NK-92 treated with Interleukin-12 subunit alpha and Interleukin-12 subunit beta, amount 100 ng/mL, for 24 hours (cell line): ENCODE measurements at places on chromosomes 3 and 15.

DNA sequence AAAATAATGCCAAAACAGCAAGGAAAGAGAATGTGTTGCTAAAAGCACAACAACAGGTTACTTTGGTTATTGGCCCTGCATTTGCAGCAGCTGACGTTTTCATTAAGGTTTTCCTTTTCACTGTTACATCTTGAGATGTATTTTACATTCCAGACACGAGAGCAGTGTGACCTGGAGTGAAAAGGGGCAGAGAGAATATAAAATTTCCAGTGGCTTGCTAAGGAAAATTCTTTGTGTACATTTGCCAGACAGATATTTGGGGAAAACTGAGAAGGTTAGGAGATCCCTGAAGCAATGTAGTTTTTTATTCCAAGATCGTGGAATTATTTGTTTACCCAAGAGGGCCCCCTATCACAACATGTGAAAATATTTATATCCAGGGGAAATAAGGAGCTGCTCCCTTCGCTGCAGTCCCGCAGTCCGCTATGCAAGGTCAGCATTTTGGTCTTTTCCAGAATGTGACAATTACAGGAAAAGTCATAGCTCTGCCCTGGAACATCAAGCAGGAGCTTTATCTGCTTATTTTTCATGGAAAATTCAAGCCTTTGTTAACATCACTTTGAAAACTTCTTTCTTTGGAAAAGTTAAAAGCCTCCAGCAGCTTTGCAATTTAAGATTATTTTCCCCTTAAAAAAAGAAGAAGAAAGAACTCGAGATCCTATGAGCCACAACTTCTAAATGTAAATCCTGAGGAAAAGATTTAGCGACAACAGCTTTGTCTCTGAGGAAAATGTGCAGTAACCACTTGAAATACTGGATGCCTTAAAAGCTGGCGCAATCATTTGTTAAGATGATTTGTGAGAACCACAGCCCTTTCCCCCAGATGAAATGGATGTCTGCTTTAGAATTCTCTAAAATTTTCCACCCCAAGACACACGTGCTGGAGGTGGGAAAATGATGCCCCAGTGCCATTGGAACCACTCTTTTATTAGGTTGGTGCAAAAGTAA lies 256.4 kb upstream of the TPM1 start:
- no peak for DNase-seq

- no peak for DNase-seq
These were observed 10.3 kb downstream of the EID1 start for GRCh38 chr15:48888191-48888590.

DNA sequence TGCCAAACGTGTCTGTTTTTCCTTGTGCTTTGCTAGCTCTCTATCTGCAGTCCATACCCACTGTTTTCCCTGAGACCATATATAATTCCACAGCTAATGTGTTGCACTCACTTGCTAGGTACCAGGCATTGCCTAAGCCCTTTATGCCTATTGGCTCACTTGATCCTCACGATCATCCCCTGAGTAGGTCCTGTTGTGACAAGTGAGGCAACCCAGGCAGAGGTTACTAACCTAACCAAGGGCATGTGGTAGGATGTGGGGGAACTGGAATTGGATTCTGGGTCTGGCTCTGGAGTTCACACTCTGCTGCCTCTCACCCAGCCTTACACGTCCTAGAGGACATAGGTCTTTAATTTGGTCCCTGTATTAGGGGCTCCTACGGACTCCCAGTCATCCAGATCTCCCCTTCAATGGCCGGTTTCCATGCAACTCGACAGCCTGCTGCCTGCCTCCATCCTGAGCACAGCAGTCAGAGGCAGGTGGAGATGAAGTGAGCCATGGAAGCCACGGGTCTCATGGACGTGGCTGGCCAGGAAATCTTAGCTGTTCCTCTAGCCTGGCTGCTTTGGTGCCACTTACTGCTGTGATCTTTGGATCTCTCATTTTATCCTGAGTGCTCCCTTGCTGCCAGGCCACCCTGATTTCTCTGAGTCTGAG lies 38.9 kb upstream of the MYZAP start:
- DNase-seq: no peak

- no peak for DNase-seq
These were observed 5.5 kb downstream of the ABTB1 start for GRCh38 chr3:127678315-127678599.

GRCh38 chr3:178561239-178561638 lies 25.0 kb downstream of the KCNMB2 start:
- no peak for DNase-seq
